NCI-H2029 (cell line): ENCODE measurements at places on chromosomes 1 and 21.
A peak's percentile ranks its signal among the peaks of the same experiment; 100 is the strongest.

GRCh38 chr1:220272841-220273090 lies 513 bp upstream of the RAB3GAP2 start:
- no peak for DNase-seq

DNA sequence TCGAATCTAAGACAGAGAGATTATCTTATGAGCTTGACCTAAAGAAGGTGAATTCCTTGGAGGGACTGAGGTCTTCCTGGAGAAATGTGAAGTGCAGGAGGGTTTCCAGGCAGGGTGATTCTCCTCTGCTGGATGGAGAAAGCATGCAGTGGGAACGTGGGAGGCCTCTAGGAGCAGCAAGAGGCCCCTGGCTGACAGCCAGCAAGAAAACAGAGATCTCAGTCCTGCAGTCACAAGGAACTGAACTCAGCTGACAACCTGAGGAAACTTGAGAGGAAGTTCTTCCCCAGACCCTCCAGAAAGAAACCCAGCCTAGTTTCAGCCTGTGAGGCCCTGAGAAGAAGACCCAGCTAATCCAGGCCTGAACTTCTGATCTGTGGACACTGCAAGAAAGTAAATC lies 345.9 kb downstream of the FAM72C start:
- no peak for DNase-seq

DNA sequence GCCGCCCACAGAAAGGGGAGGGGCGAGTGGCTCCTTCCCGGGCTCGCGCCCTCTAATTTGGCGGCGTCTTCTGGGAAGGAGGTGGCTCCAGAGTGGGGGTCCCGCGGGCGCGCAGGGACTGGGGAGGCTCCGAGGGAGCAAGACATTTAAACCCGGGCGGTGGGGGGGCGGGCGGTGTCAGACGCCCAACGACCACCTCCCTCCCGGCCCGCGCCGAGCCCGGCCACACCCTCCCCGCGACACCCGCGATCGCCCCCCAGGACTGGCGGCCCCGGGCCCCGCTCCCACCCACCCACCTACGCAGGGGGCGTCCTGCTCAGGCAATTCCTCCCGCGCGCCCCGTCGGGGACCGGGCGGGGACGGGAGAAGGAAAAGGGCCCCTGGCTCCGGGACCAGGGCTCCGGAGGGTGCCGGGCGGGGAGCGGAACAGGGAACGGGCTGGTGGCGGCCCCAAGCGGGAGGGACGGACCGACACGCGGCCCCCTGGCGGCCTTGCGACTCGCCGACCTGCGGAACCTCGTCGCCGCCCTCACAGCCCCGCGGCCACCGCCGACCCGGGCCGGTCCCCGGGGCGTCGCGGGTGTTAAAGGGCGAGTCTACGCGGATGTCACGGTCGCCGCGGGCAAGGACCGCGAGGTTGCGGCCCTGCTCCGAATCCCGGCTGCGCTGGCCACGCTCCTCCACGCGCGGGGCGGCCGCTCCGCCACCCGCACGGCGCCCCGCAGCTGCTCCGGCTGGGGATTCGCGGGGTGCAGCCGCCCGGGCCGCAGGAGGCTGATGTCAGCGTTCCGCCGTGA lies 94.0 kb upstream of the FMN2 start:
- DNase-seq = no peak

GRCh38 chr21:39900491-39900890 lies 33.3 kb downstream of the PCP4 start:
- no peak for DNase-seq

DNA sequence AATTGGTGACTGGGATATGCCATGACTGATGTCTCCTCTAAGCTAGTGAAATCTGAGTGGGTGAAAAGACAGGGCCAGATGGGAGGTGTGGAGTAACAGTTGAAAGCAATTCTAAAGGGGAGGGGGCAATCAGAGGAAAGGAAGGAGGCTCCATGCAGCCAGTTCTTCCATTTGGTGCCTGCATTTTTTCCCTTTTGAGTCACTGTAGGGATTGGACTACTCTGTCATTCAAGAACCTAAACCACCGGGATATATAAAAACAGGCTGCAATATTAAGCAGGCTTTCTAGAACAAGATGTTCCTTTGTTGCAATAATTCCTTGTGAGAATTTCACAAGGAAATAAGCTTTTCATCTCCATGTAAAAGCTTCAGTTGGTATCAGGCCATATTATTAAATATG lies 18.3 kb downstream of the CLIC6 start:
- DNase-seq = no peak

GRCh38 chr1:243394601-243395464 lies 139.0 kb downstream of the SDCCAG8 start:
- DNase-seq = no peak

DNA sequence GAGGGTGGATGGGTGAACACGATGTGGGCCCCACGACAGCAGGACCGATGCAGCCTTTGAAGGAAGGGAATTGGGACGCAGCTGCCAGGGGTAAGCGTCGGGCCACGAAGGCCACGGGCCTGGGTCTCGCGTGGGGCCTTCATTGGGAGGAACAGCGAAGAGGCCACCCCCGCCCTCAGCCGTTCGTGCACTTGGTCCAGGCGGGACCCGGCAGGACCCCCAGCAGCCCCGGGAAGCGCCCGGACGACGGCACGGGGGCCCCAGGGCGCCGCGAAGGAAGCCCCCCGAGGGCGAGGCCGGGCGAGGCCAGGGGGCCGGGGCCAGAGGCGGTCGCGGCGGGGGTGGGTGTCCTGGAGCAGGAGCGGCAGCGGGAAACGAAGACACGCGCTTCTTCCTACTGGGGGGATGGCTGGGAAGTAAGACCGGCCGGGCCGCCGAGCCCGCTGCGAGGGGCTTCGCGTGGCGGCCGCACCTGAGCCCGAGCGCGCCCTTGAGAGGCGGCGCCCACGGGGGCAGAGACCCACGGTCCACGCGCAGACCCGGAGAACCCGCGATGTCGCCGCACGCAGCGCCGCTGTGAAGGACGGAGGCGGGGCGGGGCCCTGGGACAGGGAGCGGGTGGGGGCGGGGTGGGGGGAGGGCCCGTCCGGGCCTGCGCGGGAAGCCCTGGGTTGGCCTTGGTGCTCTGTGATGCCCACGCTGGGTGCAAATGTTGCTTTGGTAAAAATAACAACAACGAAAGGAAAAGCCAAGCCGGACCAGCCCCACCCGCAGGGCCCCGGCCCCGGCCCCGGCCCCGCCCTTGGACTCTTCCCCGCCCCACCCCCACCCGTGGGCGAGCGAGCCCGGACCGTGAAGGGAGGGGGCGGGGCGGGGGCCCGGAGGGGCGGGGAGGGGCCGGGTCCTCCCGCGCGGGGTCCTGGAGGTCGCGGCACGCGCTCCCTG lies 56.0 kb upstream of the ADARB1 start:
- no peak for DNase-seq

GRCh38 chr1:94090761-94091160 lies 30.2 kb downstream of the ABCA4 start:
- no peak for DNase-seq

GRCh38 chr1:116415699-116416533 lies 42.9 kb downstream of the ATP1A1 start:
- no peak for DNase-seq

DNA sequence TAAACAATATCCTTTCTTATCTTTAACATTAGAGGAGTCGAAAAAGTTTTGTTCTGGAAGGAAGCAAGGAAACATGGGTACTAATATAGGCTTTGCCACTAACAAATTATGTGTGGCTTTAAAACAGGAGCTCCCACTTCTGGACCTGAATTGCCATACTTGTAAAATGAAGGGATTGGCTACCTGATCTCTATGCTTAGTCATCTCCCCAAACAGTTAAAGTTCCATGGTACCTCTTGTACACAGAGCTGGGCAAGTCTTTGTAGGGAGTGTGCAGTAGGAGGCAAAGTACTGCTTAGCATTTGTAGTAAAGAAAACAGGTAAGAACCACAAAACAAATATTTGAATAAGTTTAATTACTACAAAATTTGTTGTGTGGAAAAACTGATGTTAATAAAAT lies 81.3 kb downstream of the MAST2 start:
- DNase-seq = no peak

GRCh38 chr1:203170625-203171330 lies 4.8 kb downstream of the MYBPH start:
- DNase-seq = no peak

GRCh38 chr1:159548126-159548525 lies 12.3 kb upstream of the OR10J5 start:
- no peak for DNase-seq

GRCh38 chr1:192905049-192905448 lies 96.2 kb downstream of the RGS2 start:
- no peak for DNase-seq

- no peak for DNase-seq
Observed at GRCh38 chr1:119898530-119898929, 2.2 kb upstream of the ADAM30 start.

DNA sequence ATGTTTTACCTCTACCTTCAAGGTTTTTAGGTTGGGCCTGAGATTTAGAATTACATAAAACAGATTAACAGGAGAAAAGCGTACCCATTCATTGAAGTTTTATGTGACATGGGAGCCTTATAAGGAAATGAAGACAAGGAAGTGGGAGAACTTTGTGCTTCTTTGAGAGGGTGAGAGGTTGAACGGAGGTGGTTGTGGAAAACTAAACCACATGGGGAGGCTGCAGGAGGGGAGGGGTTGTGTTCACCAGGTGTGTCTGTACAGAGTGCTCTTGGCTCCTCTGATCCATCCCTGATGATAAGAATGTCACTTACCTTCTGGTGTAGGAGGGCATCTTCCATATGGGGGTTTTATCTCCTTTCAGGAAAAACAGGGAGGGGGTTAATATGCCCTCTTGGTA lies 2.7 kb downstream of the SLX9 start:
- DNase-seq = no peak

- no peak for DNase-seq
Observed at GRCh38 chr21:45029298-45029947, 45.0 kb upstream of the ADARB1 start.

DNA sequence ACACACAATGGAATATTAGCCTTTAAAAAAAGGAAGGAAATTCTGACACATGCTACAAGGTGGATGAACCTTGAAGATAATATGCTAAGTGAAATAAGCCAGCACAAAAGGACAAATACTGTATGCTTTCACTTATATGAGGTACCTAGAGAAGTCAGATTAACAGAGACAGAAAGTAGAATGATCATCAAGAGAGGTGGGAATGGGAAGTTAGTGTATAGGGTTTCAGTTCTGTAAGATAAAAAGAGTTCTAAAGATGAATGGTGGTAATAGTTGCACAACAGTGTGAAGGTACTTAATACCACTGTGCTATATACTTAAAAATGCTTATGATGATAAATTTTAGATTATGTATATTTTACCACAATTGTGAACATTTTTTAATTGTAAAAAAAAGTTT lies 7.2 kb downstream of the RPAP2 start:
- DNase-seq = no peak

- no peak for DNase-seq
Observed at GRCh38 chr1:240282061-240282830, 190.6 kb downstream of the FMN2 start.

DNA sequence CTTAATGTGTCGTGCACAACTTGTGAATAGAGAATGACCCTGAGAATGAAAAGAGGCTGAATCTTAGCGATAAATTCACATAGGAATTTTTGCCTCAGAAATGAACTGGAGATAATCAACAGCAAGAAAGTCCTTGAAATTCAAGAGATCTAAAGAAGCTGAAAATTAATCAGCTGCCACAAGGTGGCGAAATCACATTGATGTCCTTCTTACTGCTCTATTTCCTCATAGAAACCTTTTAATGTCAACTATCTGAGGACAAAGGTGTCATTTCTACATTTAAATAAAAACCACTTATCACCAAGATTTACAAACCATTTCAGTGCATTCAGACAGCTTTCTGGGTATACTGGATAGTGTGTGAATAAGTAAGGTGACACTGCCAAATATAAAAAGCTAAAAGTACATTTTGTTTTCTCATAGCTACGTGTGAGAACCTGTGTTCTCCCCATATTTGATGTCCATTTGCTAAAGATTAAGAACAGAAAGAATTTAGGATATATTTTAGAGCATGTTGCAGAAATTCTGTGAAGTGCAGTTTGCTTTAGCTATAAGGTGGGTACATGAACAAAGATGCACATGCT lies 485.3 kb upstream of the PTBP2 start:
- peak; percentile 56 for DNase-seq

DNA sequence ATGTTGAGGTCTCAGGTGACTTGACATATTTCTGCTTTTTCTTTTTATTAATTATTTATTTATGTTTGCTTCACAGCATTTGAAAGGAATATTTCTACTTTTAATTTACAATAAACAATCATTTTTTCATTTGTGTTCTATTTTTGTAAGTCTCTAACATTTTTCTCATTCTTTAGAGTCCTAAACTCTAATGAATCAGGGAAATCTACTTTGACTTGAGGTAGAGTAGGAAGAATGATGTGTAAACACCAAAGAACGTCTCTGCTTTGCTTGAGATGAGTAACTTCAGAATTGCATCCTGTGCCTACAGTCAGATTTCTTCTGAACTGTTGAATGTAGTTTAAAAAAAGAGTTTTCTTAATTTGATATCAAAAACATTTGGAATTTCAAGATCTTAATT lies 65.2 kb downstream of the CNST start:
- no peak for DNase-seq

- no peak for DNase-seq
Observed at GRCh38 chr1:219149953-219150352, 23.7 kb upstream of the LYPLAL1 start.

DNA sequence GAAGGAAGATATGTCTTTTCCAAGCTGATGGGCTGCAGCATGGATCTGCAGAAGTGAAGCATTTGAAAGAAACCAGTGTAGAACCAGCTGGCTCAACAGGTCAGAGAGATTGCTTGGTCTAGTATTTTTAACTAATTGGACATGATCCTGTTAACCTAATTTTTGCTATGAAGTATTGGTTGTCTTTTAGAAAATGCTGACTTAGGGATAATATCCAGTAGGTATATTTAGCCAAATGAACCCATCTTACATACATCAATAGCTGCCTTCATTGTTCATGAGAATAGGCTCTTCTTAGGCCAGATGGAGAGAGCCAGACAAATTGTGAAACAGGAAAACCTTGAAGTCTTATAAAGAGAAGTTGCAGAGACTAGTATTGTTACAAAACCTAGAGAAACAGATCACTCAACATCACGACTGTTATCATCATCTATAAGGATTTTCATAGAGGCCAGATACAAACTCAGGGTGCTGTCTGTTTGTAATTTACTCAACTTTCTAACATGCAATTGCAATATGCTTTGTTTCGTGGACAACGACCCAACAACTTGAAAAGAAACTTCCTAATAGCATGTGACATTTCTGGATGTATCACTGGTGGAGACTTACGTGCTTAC lies 148.2 kb downstream of the DISC1 start:
- no peak for DNase-seq

- peak; percentile 29 for DNase-seq
Observed at GRCh38 chr1:117857418-117857817, 72.0 kb downstream of the GDAP2 start.

GRCh38 chr1:155192346-155193274 lies 15.1 kb downstream of the THBS3 start:
- DNase-seq = peak; percentile 85

GRCh38 chr1:13945856-13946255 lies 245.9 kb downstream of the PRDM2 start:
- no peak for DNase-seq

- no peak for DNase-seq
Observed at GRCh38 chr1:27350663-27351540, 9.1 kb downstream of the SYTL1 start.

- no peak for DNase-seq
Observed at GRCh38 chr1:2133879-2134215, 60.7 kb downstream of the FAAP20 start.

GRCh38 chr1:1911350-1912041 lies 3.6 kb upstream of the CALML6 start:
- no peak for DNase-seq
